ENCODE measurements at places on chromosomes 11 and 22.

- DNase-seq, result no peak
Observed at GRCh38 chr11:24295360-24295759, 201.5 kb upstream of the LUZP2 start.

- no peak for DNase-seq
Observed at GRCh38 chr11:19474954-19475721, 234.4 kb upstream of the E2F8 start.

DNA sequence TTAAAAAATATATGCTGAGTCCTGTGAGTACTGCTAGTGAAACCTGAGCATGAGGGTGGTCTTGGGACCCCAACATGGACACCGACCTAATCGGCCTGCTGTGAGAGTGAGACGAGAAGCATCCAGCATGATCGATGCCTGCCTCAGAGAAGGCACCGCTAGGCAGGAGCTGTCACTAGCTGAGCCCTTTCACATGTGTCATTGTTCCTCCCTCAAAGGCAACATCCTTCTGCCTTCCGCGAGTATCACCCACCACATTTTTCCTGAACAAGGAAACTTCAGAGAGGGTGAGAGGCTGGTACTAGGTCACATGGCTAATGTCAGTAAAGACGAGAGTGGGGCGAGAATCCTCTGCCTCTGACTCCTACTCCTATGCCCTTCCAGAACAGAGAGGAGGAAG is 35.6 kb downstream of the AP1B1 start:
- no peak for DNase-seq

DNA sequence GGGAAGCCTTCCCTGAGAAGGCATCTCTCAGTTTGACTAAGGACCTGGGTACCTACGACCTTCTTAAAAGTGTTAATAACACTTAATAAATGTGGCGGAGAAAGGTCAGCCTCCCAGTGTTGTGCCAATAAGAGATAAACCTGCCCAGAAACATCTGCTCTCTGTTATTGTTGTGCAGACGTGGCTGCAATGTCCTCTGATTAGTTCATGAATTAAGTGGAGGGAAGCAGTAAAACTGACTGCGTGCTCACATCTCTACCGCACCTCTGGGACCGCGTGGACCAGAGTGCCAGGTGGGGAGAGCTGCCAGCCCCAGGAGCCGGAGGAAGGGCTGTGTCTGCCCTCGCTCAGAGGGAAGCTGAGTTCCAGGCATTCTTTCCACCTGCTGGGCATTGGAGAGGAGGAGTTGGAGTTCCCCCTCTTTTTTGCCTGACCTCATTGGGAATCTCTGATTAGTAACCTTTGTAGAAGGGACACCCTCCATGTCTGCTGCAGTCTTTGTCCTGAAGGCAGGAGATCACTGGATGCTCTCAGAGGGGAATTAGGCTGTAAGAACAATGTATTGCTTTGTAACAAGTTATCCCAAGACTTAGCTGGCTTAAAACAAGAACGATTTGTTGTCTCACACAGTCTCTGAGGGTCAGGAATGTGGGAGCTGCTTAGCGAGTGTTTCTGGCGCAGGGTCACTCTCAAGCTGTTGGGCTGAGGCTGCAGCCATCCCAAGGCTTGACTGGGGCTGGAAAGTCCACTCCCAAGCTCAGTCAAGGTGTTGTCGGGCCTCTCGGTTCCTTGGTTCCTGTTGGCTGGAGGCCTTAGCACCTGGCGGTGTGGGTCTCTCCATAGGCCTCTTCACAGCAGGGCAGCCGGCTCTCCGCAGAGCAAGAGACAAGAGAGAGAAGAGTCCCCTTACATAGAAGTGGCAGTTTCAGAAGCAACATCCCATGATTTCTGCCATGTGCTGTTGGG is 247.6 kb upstream of the TBCEL start:
- DNase-seq, result no peak

DNA sequence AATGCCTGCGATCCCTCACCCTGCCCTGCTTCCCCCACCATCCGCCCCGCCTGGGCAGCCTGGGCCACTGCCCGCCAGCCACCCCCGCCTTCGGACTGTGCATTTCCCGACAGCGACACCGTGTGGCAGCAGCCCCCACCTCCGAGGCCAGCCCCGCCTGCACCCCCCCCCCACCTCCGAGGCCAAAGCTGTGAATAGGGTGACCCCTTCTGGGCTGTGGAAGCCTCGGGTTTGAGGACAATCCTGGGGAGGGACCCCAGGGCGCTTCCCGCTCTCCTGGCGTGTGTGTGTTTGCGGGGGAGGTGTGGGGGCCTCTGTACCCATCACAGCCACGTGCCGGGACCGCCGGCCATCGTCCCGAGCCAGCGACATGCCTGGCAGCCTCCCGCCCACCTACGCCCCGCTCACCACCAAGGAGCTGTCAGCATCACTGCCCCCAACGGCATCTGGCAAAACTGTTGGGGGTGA is 33.8 kb upstream of the PPARA start:
- peak; percentile 82 for DNase-seq

DNA sequence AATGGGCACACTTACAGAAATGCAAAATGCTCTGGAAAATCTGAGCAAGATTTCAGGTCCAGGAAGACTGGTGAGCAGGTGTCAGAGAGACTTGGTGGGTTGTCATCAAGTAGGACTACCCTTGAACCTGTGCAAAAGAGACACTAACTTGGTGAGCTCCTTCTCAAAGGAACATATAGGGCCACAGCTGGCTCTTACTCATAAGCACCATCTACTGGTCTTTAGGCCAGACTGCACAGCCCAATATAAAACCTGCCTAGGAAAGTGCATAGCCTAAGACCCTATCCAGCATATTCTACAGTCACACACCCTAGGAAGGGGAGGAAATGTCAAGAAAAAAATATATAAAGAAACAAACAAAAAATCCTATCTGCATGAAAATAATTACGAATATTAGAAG is 18.2 kb upstream of the OR10W1 start:
- DNase-seq, result peak; percentile 1

DNA sequence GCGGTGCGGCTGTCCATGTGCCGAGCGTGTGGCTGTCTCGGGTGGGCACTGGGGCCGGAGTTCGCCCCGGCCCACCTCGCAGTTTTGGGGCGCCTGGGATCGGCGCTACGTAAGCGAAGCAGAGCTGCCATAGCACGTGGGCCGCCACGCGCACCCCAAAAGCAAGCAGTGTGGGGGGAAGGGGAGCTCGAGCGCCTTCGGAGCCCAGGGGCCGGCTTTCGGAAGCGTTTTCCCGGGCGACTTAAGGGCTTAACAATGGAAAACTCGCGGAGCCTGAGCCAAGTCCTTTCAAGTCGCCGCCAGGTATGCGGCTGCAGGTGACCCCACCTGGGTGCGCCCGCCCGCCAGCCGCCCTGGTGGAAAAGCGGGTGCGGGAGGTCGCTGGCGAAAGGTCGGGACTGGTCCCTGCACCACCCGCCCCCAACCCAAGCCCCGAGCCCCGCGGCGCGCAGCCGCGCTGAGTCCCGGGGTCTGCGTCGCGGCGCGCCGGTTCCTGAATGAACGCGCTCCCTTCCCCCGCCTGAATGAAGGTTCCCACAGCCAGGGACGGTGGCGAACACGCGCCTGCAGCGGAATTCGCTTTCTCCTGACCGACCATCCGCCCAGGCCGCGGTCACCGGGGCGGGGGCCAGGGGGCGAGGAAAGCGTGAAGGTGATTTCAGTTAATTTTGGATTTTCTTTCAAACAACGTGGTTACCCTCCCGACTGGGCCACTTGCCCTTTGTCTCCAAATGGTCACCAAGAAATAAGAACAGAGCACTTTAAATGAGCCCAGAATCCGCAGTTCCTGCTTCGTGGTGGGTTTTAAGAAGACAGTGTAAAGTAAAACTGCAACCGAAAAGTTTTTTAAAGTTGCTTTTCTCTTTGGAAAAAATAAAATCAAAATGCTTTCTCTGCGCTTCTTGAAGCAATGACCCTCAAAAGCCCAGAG is 2.8 kb upstream of the CCND1 start:
- peak; percentile 11 for DNase-seq

GRCh38 chr11:48103621-48104567 is 112.7 kb upstream of the OR4B1 start:
- peak; percentile 17 for DNase-seq

GRCh38 chr22:48709453-48709852 is 1118.2 kb downstream of the BRD1 start:
- no peak for DNase-seq

- DNase-seq, result peak; percentile 46
Observed at GRCh38 chr11:73201249-73201648, 16.8 kb upstream of the P2RY2 start.

GRCh38 chr11:62892077-62892922 is 11.6 kb downstream of the SLC3A2 start:
- DNase-seq, result no peak

- DNase-seq, result no peak
Observed at GRCh38 chr11:15941206-15941770, 415.1 kb downstream of the SOX6 start.

GRCh38 chr11:119612814-119613213 is 116.2 kb downstream of the NECTIN1 start:
- DNase-seq, result no peak

DNA sequence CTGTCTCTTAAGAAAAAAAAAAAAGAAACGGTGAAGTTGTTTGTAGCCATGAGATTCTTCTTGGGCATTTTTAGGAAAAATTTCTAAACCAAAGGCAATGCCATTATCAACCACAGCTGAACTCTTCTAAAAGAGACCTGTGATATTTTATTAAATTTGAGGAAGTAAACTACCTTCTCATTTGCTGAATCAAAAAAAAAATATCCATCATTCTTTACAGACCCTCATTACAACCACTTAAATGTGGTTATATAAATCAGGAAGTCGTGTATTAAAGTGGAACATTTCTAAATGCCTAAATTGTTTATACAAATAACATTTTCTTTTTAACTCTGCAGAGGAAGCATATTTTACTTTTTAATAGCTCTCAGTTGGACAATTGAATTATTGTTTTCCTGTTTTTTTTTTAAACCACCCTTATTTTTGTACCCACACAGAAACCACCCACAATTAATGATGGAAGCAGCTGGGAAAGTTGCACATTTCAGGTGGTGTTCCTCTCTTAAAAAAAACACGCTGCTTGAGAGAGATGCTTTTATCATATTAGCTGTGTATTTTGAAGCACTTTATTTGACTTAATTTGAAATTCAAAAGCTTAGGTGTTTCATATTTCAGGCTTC is 91.2 kb downstream of the ARHGAP42 start:
- no peak for DNase-seq

DNA sequence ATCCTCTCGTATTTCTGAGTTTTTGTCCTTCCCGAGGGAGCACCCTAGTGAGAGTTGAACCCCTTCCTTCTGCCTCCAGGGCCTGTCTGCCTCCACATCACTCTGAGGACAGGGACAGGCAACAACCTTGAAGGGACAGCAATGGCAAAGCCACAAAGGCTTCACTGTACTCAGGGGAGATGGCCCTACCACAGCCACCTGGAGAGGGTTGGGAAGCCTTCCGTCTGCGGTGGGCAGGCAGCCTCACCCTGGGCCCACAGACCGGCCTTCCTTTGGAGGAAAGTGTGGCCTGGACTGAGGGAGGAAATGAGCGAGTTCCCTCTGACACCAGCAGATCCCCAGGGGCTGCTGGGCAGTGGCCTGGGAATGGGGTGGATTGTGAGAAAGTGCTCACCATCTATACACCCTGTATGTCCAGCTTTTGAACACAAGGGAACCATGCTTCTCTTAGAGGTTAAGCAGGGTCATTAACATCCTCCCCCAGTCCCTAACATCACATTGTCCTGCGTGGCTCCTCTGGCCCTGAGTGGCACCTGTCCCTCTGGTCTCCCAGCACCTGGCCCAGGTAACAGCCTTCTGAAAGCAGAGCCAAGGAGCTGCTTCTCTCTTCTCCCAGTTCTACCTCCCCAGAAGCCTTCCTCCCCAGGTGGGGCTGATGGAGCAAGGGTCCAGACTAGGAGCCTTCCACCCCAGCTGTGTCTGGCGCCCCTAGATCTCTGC is 6.8 kb downstream of the SLC35C1 start:
- DNase-seq, result no peak

DNA sequence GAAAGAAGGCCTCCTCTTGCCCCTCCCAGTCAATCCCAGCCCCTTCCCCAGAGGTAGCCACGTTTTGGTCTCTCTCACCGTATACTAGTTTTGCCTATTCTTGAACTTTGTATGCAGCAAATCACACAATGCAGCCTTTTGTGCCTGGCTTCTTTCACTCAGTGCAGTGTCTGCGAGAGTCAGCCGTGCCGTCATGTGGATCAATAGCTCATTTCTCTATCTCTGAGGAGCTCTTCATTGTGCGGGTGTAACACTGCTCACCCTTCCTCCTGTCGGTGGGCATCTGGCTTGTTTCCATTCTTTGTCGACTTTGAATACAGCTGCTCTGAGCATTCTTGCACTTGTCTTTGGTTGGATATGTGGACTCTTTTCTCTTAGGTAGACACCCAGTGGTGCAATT is 146.5 kb downstream of the CACNA1I start:
- DNase-seq, result no peak

DNA sequence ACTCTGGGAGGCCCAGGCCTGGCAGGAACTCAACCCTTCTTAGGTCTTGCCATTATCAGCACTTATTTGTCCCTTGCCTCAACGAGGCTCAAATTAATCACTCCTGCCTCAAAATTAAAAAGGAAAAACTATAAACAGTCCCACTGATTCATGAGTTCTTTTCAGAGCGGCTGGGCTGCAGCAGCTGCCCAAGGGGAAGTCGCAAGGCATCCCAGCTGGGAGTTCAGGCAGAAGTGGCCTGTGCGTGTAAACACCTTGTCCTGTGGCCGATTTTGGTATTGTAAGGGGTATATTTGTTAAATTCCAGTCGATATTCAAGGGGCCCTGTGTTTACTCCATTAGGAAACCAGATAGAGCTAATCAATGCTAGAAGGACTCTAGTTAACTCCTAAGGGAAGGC is 213.9 kb upstream of the CADM1 start:
- peak; percentile 18 for DNase-seq

DNA sequence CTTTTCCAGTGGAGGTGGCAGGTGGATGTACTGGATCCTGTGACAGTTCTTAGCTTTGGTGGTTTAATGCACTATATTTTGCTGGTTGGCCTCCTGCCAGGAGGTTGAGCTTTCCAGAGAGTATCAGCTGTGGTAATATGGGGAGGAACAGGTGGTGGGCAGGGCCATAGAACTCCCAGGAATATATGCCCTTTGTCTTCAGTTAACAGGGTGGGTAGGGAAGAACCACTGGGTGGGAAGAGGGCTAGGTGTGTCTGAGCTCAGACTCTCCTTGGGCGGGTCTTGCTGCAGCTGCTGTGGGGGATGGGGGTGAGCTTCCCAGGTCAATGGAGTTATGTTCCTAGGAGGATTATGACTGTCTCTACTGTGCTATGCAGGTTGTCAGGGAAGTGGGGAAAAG is 203.8 kb downstream of the DLG2 start:
- no peak for DNase-seq

All from inflammatory macrophage treated with lipopolysaccharide for 4 hours (primary cell).